Amniotic stem cell (primary cell): ENCODE measurements at places on chromosomes 6 and 20.

DNA sequence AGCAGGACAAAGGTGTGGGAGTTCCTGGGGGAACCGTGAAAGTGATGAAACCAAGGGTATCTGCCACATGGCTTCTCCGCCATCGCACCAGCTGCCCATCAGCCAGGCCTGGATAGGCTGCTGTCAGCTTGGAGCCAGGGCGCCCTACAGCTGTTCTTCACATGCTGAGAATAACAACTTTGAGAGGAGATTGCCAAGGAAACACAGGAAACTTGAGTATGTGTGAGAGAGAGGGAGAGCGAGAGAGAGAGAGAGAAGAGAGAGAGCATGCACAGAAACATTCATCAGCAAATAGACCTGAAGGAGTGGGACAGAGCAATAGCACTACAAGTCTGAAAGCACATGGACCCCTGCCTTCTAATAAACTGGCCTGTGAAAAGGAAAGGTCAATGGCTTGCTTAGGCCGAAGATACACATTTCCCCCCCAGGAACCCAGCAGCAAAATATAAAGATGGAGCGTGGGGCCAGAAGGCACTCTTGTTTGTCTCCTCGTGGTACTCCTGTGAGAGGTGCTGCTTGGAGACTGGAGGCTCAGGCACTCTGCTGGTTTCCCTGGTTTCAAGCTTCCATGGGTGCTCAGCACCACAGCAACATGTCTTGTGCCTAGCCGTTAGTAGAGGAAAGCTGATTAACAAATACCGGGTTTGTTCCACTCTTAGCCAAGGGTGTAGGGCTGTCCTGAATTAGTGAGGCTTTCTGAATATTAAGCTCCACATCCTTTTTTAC lies 53.0 kb downstream of the SNAP25 start:
- DNase-seq = no peak

DNA sequence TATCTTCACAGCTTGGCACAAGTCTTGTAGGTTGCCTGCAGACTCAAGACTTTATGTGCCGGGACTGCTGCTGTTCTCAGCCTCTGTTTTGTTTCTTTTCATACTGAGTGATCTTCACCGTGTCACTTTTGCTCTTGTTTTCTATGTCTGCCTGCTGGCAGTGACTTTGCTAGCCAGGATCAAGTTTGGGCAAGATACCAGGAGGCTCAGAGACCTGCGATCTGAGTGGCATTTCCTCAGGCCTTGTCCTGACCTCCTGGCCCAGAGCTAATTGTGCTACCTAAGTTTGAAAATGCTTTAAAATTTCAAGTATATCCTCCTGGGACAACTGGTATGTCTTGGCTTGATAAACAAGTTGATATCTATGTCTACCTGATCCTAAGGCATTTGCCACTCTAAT lies 57.2 kb downstream of the DOK5 start:
- DNase-seq = no peak

GRCh38 chr20:25644814-25645213 lies 21.0 kb upstream of the NANP start:
- no peak for DNase-seq

DNA sequence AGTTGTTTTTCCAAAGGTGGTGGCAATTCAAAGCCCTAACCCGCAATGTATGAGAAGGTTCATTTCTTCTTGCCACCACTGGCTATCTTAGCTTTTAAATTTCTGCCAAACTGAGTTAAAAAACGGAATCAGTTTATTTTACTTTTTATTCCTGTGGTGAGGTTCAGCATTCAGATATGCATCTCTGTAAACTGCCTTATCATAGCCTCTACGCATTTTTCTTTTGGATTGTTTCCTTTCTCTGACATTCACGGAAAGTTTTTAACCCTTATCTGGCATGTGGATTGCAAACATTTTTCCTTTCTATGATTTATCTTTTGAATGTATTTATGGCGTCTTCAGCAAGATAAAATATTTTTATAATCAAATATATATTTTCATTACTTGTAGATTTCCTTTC lies 37.7 kb downstream of the AK9 start:
- no peak for DNase-seq

- DNase-seq = no peak
Observed at GRCh38 chr20:2693286-2694007, 867 bp downstream of the EBF4 start.

- DNase-seq = no peak
Observed at GRCh38 chr6:52209770-52210169, 23.6 kb downstream of the IL17A start.

DNA sequence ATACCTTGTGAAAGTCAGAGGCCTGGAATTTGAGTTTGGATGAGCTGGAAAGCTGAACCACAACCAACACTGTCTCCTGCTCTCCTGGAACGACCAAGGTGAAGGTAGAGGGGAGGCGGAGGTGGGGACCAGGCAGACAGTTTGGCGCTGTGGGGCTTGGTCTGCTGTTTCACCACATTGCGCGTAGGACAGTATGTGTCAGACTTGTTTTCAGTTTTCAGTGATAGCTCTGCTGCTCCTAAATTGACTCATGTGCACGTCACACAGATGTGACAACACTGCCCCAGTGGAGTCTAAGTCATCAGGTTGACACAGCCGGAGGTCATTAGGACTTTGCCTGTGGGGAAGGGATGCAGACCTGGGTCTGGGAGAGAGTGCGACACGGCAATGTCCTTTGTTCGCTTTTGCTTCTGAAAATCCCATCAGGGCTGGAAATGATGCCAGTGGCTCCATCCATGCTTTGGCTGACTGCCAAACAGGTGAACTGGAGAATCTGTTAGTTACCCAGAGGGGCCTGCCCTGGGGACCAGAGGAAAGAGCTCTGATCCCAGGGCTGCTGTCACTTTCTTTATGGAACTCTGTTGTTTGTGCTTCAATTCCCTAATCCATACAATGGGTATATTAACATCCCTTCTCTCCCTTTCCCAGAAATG lies 255.5 kb downstream of the CDC5L start:
- DNase-seq = no peak

GRCh38 chr6:9225441-9225871 lies 790.1 kb upstream of the SLC35B3 start:
- no peak for DNase-seq

DNA sequence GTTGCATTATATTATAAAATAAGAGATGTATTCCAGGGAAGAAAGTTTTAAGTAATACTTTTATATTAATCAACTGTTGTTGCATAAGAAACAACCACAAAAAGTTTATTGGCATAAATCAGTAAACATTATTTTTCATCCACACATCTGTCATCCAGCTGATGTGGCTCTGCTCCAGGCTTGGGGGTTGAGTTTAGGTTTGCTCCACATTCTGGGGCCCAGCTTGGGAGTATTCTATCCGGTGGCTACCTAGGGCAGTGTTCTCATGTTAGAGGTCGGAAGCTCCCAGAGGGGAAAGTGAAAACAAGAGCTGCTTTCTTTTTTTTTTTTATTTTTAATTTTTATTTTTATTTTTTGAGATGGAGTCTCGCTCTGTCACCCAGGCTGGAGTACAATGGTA lies 728.4 kb upstream of the FLRT3 start:
- no peak for DNase-seq

DNA sequence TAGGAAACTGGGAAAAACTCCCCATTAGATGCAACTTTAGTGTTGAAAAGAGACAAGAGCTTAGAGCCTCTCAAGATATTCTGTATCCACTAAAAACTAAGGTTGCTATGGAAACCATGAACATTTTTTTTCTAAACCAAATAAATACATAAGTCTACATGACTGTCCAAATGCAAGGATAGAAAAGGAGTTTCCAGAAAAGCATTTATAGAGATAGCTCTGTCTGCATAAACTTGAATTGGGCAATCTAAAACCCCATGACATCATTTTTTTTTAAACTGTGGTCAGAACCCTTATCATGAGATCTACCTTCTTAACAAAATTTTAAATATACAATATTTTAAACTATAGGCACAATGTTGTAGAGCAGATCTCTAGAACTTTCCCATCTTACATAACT lies 36.4 kb upstream of the FAM83B start:
- DNase-seq = no peak

DNA sequence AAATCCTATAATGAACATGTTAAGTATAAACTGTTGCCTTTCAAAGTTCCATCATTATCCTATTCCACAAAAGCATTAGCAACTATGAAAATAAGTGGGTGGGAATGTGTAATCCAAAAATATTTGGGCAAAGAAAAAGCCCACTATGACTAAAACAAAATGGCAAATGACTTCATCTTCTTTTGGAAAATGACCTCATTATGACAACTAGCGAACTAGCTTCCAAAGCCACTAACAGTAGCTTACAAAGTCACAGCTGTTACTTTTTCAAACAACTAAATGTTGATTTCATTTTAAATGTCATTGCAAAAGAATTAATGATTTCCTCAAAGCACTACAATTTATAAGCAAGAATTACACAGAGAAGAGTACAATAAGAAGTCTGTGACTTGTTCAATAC lies 49.8 kb upstream of the RUNX2 start:
- no peak for DNase-seq

- DNase-seq = no peak
Observed at GRCh38 chr20:32437391-32438074, 79.4 kb downstream of the ASXL1 start.

DNA sequence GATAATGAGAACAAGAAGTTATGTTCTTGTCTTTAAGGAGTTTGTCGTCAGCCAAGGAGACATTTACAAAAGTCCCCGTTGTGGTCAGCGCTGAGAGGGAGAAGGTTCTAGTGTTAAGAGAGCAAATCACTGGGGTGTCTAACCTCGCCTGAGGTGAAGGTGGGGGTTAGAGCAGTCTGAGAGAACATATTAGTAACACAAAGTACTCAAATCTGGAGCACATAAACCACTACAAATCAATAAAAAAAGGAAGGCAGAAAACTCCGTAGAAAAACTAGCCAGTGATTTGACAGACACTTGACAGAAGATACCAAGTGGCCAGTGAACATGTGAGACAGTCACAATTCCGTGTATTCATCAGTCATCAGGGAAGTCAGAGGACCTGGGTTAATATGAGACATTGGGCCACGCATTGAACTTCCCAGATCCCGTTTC lies 45.4 kb downstream of the CDS2 start:
- DNase-seq = no peak

- DNase-seq = peak; percentile 65
Observed at GRCh38 chr20:3045042-3045815, 623 bp upstream of the MRPS26 start.

- DNase-seq = no peak
Observed at GRCh38 chr20:40606660-40607059, 82.4 kb downstream of the MAFB start.

DNA sequence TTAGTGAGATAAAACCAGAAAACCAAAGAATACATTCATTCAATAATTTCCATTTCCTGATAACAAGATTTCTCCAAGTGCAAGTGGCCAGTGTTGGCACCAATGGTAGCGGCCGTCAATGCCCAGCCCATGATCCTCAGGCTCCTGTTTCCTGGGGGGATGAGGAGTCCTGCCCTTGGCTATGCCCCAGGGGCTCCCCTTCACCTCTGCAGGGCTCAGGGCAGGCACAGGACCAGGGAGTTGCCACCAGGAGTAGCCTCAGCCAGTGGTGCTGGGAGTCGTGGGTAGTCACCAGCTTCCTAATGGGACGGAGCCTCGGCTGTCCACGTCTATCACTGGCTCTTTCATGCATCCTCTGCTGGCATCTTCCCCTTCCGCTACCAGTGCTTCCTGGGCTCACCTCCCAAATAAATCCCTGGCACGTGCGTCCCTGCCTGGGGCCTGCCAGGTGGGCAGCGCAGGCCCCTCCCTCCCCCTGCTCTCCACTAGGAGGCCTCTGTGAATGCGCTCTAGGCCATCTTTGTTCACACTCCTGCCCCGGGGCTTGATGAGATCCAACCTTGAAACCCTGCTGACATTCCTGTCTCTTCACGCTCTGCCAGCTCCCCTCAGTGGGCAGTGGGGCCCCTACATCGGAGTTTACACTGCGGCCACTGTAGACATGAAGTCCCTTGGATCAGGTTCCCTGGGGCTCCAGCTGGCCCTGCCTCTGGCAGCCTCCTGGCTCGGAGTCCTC lies 215.7 kb downstream of the SYNDIG1 start:
- DNase-seq = no peak

GRCh38 chr6:68689910-68690309 lies 54.8 kb downstream of the ADGRB3 start:
- DNase-seq = no peak

GRCh38 chr20:44072384-44072783 lies 114.6 kb downstream of the JPH2 start:
- no peak for DNase-seq

DNA sequence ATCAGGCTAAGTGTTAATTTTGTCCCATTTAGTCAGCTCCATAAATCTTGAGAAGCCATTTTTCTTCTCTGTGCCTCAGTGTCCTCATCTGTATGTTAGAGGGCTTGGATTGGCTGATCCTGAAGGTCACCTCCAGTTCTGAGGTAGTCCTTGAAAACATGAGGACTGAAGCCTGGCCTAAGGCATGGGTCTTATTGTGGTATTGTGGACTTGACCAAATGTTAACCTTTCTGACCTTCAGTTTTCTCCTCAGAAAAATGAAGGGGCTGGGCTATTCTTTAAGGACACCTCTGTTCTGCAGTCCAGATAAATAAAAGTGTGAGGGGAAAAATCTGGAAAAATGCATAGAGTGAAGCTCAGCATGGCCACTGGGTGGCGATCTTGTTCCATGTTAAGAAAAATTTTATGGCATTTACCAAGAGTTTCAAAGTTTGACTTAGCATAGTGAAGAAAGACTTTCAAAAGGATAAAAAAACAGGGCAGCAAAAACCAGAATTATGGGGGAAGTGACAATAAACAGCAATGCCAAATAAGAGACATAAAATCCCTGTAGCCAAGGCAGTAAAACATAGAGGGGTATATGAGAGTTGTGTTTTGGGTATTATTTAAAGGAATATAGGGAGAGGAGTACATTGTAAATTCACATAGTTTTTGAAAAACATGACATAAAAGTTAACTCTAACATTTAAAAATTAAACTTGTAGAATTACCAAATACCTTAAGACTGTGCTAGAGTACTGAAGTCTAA lies 13.2 kb upstream of the TFB1M start:
- peak; percentile 53 for DNase-seq

- no peak for DNase-seq
Observed at GRCh38 chr6:127939442-127940066, 38.7 kb upstream of the THEMIS start.

GRCh38 chr6:114611696-114612095 lies 268.9 kb upstream of the HS3ST5 start:
- no peak for DNase-seq

- no peak for DNase-seq
Observed at GRCh38 chr6:38713812-38714211, 1.3 kb upstream of the DNAH8 start.

DNA sequence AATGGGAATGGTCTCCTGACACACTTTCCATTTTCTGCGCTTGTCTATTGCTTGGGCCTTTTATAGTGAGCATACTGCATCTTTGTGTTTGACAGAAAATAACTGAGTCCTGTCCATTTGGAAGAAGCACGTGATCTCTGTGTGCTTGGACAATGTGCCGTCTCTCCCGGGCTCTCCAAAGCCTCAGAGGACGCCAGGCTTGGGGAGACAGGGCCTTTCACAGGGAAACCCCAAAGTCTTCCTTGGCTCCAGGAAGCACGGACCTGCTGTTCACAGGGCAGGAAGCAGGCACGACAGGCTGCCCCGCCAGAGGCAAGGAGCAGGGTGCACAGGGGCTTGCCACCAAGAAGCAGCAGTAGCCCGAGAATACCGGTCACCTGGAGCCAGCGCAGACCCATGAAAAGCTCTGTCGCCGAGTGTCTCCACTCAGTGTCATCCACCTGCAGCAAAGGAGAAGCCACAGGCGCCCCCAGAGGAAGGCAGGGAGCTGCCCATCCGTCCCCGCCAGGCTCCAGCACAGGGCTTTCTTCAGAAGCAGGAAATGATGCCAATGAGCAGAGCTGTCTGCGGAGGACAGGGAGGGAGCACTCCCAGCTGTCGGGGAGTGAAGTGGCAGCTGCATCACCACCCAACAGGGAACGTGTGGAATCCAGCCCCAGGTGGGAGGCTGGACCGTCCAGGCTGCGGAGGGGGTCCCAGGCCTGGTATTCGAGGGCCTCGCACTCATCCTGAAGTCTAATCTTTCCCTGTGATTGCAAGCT lies 135.1 kb downstream of the AGPAT4 start:
- no peak for DNase-seq
